ENCODE measurements at places on chromosomes 2 and 18. TPM values are rescaled to one million over a fixed set of nuclear protein-coding genes. Genes with fewer than 3 reads are reported as not detected.

DNA sequence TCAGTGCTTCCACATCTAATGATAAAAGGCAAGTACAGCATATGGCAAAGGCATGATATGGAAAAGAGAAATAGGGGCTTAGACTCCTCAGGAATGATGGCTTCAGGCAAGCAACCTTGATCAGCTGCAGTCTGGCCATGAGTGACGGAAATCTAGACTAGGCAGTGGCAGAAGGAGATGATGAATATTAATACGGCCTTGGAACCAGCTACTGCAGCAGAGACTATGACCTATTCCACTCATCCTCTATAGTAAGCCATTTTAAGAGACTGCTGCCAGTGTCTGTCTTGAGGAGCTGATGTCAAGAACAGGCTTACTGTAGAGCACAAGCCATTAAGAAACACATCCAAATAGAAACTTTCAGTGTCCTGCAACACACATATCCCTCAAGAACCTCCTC lies 23.7 kb downstream of the ASXL2 start:
- no peaks in the 10 kb centered on the region for H3K36me3 ChIP-seq
- H3K4me1 ChIP-seq, result no peaks in the 10 kb centered on the region
- no peaks in the 10 kb centered on the region for H3K27me3 ChIP-seq
- H3K27ac ChIP-seq, result no peak overlapping the region

GRCh38 chr2:175687465-175687864 lies 314.6 kb downstream of the LNPK start:
- H3K4me1 ChIP-seq, result no peaks in the 10 kb centered on the region
- H3K4me3 ChIP-seq, result no peak overlapping the region
- no peaks in the 10 kb centered on the region for H3K27me3 ChIP-seq
- no peak overlapping the region for H3K27ac ChIP-seq
- H3K36me3 ChIP-seq, result no peaks in the 10 kb centered on the region
- DNase-seq, result no peak

DNA sequence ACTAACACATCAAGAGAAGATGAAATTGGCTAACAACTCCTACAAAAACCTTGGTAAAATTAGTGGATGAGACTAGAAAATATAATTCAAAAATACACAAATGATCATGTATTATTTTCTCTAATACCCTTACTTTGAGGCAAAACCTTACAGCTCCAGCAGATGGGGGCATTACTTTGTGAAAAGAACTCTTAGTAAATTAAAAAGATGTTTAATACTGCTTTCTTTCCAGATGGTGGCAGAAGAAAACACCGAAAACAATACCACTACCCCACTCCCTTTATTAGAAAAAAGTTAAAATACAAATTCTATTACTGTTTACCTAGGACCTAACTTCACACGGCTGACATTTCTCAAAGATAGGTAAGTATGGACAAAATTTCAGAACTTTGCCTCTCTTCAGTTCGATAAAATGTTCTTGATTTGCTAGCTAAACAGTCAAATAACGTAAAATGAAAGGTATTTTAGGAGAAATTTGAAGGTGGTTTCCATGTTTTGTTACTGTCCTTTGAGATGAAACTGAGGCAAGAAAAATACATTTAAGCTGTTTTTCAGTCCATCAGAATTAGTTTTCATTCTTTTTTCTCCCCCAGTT lies 30.6 kb downstream of the ORC4 start:
- DNase-seq, result no peak
- H3K4me1 ChIP-seq, result 0 out of 2 replicates have a peak, but pooled peaks cover 9% of the 10 kb centered on the region
- H3K36me3 ChIP-seq, result no peaks in the 10 kb centered on the region
- H3K4me3 ChIP-seq, result no peak overlapping the region
- H3K27ac ChIP-seq, result no peak overlapping the region

TGFA gene
- total RNA-seq, result 0.32 TPM

DNA sequence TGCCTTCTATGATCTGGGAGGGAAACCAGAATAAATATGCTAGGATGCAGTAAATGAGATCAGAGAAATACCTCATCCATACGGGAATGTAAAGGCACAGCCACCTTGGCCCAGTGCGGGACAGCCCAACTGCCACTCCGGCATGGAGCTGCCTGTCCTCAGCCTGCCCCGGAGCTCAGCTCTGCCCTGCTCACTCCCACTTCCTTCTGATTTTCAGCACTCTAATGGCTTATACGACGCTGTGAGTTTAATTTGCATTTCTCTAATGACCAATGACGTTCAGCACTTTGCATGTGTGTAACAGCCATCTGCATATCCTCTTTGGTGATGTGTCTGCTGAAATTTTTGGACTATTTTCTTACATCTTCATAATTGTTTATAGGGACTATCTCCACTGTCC lies 172.5 kb upstream of the RAB6C start:
- no peak for DNase-seq
- no peaks in the 10 kb centered on the region for H3K36me3 ChIP-seq
- H3K4me3 ChIP-seq, result no peak overlapping the region
- H3K27ac ChIP-seq, result no peak overlapping the region

DNA sequence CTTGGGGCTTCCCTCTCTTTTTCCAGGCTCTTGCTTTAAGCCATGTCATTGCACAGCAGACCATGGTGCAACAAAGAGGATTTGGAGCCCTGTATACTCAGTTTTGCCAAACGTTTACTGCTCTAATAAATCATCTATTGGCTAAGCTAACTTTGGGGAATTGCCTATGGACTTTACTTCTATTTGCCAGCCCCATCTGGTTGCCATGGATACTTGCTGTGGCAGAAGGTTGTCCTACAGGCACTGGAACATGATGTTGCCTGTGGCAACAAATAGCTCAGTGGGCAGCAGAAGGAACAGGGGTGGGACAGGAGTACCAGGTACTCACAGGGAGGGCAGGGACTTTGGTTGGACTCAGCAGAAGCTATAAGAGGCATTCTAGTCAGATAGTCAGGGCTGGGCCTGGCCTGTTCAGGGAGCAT lies 129.7 kb downstream of the CCDC85A start:
- H3K36me3 ChIP-seq, result no peaks in the 10 kb centered on the region
- peak; percentile 35 for DNase-seq
- H3K4me1 ChIP-seq, result no peaks in the 10 kb centered on the region
- H3K27me3 ChIP-seq, result no peaks in the 10 kb centered on the region

AOX1 gene
- 0.79 TPM for total RNA-seq

GRCh38 chr2:26355038-26355995 lies 8.7 kb upstream of the ADGRF3 start:
- no peaks in the 10 kb centered on the region for H3K4me1 ChIP-seq
- H3K27ac ChIP-seq, result no peak overlapping the region
- DNase-seq, result no peak
- H3K36me3 ChIP-seq, result no peaks in the 10 kb centered on the region
- H3K4me3 ChIP-seq, result no peak overlapping the region
- no peaks in the 10 kb centered on the region for H3K27me3 ChIP-seq

- no peaks in the 10 kb centered on the region for H3K4me1 ChIP-seq
- DNase-seq, result peak; percentile 45
- no peak overlapping the region for H3K4me3 ChIP-seq
- no peaks in the 10 kb centered on the region for H3K36me3 ChIP-seq
- no peak overlapping the region for H3K27ac ChIP-seq
- H3K27me3 ChIP-seq, result no peaks in the 10 kb centered on the region
These were observed 320.4 kb upstream of the REV1 start for GRCh38 chr2:99810225-99810624.

DNA sequence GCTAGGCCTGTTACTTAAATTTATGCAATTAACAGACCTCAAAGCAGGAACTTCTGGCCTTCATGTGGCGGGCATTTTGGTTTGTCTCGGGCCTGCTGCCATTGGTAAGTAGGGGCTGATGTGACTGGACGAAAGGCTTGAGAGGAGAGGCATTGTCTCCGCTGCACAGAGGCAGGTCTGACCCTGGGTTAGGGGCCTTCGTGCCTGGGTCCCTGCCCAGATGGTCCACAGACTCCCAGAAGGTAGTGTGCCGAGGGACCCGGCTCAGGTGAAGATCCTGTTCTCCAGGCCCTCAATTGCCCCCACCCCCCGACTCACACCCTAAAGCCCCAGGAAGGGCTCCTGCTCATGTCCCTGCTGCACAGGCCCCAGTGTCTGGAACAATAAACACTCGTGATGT lies 764.9 kb downstream of the TMEM182 start:
- no peaks in the 10 kb centered on the region for H3K4me1 ChIP-seq
- H3K36me3 ChIP-seq, result no peaks in the 10 kb centered on the region
- no peak overlapping the region for H3K4me3 ChIP-seq
- no peaks in the 10 kb centered on the region for H3K27me3 ChIP-seq

- no peaks in the 10 kb centered on the region for H3K27me3 ChIP-seq
- 0 out of 2 replicates have a peak, but pooled peaks cover 2% of the 10 kb centered on the region for H3K4me1 ChIP-seq
- no peak overlapping the region for H3K4me3 ChIP-seq
- no peaks in the 10 kb centered on the region for H3K36me3 ChIP-seq
- H3K27ac ChIP-seq, result no peak overlapping the region
- DNase-seq, result no peak
These were observed 69.0 kb upstream of the TAF1B start for GRCh38 chr2:9774266-9774665.

DNA sequence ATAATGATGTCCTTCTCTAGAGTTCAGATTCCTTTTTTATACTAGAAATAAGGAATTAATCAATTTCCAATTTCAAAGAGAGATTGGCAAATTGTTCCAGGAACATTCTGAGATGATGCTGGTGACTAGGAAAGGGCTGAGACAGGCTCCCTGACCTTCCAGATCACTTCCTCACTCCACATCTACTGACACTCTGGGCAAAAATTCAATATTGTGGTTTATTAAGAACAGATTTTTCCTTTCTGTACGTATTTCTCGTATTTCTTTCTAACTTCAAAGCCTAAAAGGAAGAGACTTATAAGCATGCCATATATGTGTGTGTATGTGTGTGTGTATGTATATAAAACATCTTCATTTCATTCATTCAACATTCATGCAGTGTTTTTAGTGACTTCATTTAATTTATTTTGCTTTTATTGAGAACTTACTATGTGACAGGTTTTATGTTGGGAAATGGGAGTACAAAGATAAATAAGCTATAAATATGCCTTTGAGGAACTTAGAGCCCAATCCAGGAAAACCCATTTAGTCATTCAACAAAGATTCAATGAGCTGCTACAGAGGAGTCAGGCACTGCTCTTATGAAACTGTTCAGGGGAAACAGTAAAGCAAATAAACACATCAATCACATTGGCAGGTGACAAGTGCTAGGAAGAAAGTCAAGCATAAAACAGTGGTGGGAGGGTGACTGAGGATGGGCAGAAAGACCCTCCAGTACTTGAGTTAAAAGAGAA lies 137.9 kb downstream of the RDH14 start:
- H3K27me3 ChIP-seq, result no peaks in the 10 kb centered on the region
- no peak for DNase-seq
- H3K4me3 ChIP-seq, result no peak overlapping the region
- no peak overlapping the region for H3K27ac ChIP-seq
- H3K4me1 ChIP-seq, result no peaks in the 10 kb centered on the region

CABYR gene
- 4.4 TPM for total RNA-seq

CCDC148 gene
- total RNA-seq, result 6.3 TPM

- DNase-seq, result no peak
- no peaks in the 10 kb centered on the region for H3K36me3 ChIP-seq
- H3K27me3 ChIP-seq, result no peaks in the 10 kb centered on the region
- no peak overlapping the region for H3K4me3 ChIP-seq
- peak overlapping the region; percentile 94 for H3K27ac ChIP-seq
These were observed 44.9 kb downstream of the MRPL35 start for GRCh38 chr2:86243950-86244733.

GRCh38 chr18:59123588-59124369 lies 15.9 kb upstream of the SEC11C start:
- no peak overlapping the region for H3K27ac ChIP-seq
- H3K27me3 ChIP-seq, result no peaks in the 10 kb centered on the region
- H3K36me3 ChIP-seq, result no peaks in the 10 kb centered on the region
- no peaks in the 10 kb centered on the region for H3K4me1 ChIP-seq

RAD51AP2 gene
- total RNA-seq, result not detected

DNA sequence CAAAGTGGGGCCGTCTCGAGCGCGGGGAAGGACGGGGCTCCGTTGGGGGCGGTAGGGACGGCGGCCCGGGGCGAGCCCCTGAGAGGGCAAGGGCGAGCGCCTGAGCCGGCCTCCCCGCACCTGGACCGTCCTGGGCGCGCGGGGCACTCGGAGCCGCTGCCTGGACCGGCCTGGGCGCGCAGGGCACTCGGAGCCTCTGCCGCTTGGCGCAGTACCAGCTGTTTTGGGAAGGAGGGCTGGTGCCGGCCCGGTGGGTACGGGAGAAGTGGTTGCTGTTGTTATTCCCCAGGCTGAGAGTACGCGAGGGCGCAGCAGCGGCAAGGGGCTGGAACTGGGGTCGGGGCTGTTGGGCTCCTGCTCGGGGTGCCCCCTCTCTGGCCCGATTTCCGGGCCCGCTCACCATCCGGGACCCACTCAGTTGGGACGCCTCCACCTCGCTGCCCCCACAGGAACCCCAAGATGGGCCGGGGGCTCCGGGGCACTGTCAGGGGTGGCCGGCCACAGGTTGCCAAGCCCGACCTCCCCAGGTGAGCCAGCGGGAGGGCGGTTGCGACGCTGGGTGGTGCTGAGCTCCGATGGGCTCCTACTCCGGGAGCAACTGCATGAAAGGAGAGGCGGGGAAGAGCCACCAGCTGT lies 579 bp downstream of the ARHGEF4 start:
- no peak for DNase-seq
- peak overlapping the region; percentile 49 for H3K4me3 ChIP-seq
- no peaks in the 10 kb centered on the region for H3K36me3 ChIP-seq
- H3K4me1 ChIP-seq, result peaks cover 11% of the 10 kb centered on the region
- H3K27me3 ChIP-seq, result peaks cover 1% of the 10 kb centered on the region
- H3K27ac ChIP-seq, result no peak overlapping the region

Data from Caco-2 (cell line).